Immature natural killer cell (primary cell): ENCODE measurements at places on chromosomes 7 and 10.

DNA sequence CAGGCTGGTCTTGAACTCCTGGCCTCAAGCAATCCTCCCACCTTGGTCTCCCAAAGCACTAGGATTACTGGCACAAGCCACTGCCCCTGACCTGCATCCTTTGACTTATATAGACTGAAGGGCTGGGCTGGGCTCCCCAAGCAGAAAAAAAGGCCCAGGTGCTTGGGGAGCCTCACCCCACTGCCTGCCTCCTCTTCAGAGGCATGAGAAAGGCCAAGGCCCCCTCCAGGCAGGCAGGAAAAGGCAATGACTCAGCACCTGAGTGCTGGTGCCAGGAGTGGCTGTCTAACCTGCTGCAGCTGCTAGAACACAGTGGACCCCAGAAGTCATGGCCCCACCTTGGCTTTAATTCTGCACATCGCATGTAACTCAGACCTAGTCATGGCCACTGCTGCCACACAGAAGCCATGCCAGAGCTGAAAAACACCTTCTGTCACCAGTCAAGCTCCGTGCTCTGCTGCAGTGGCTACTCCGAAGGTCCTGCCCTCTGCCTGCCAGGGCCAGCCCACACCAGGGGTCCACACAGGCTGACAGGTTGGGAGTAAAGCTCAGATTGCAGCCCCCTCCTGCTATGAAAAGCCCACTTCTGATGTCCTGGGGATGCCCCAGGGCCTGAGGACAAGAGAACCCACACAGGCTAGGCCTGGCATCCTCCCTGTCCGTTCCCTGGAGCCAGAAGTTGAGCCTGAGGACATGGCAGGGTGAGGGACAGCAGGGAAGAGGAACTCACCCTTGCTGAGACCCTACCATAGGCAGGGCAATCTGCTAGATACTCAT is 48.5 kb downstream of the GRID1 start:
- no peak for DNase-seq

GRCh38 chr10:110522365-110522988 is 24.8 kb downstream of the DUSP5 start:
- DNase-seq: no peak

GRCh38 chr7:30692438-30692837 is 10.2 kb upstream of the CRHR2 start:
- no peak for DNase-seq

GRCh38 chr10:66281327-66281726 is 644.5 kb upstream of the LRRTM3 start:
- DNase-seq: no peak

DNA sequence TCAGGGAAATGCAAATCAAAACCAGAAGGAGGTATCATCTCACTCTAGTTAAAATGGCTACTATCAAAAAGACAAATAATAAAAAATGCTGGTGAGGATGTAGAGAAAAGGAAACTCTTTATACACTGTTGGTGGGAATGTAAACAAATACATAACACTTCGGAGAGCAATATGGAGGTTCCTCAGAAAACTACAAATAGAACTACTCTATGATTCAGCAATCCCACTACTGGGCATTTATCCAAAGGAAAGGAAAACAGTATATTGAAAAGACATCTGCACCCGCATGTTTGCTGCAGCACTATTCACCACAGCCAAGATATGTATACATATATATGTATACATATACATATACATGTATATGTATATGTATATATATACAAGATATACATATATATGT is 94.2 kb downstream of the C10orf90 start:
- no peak for DNase-seq

DNA sequence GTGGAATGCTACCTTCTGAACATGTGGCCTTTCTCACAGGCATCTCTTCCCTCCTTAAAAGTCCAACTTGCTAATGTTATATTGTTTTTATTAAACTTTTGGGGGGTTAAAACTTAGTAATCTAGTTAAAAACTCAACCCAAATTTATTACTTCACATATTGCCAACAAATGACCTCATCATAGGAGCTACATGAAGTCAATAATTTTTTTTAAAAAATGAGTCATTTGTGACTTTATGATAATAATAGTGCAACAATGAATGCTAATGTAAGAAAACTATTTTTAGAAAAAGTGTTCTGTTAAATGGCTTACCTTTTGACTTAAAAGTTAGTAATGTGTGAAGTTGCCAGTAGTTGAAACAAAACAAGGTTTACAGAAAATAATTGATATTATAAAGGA is 325.9 kb upstream of the FZD1 start:
- DNase-seq: no peak

- DNase-seq: no peak
Measured at GRCh38 chr10:64044098-64044497, 522.9 kb downstream of the REEP3 start.

GRCh38 chr10:117627561-117627960 is 85.0 kb downstream of the EMX2 start:
- DNase-seq: no peak

DNA sequence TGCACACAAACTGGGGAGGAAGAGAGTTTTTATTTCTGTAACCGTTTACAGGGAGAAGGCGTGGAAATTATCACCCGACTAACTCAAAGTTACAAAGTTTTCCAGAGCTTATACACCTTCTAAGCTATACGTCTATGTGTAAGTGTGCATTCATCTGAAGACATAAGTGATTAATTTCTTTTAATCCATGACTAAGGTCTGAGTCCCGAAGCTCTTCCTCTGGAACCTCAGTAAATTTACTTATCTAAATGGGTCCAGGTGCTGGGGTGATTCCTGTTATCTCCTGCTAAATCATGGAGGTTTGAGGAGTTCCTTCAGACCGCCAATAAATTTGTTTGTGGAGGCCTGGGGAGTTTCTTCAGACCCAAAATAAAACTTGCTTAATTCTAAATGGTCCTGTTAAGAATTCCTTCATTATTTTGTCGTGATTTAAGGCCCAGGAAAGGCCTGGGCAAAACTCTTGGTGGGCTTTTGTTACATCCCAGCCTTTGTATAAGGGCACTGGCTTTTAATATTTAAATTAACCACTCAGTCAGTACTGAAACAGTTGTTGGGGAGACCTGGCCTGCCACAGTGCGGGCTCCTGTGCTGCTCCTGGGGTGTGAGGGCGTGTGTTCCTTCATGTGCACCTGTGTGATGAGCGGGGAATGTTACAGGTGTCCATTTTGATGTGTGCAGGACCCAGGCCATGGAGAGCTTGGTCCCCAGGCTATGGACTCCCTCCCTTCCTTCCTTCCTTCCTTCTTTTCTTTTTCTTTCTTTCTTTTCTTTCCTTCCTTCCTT is 5.8 kb upstream of the METTL27 start:
- DNase-seq: no peak

DNA sequence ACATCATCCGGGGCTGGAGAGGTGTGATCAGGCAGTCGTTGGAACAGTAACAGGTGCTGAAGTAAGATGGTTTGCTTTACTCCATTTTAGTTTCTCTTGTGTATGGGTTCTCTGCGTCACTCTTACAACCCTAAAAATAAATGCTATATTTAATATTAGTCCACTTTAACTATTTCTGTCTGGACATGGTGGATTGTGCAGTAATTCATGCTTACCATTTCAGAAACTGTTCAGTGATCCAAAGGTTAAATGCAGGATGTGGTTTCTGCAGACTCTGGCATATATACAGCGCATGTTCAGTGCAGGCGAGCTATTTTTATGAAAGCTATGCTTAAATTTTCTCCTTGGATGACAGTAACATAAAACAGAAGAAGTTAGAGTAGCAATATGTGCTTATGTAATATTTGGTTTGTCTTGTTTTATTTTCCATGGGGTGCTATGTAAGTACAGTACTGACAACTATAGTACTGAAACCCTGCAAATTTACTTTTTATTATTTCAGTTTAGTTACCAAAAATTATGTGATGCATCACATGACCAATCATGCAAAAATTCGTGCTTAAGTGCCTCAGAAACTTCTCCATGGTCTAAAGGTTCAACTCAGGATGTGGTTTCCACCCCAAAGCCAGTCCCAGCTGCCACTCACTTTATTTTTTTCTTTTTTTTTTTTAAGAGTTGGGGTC is 46.6 kb upstream of the GRID1 start:
- DNase-seq: no peak

- DNase-seq: no peak
Measured at GRCh38 chr7:91519241-91520158, 255.3 kb downstream of the FZD1 start.

GRCh38 chr10:36200577-36200976 is 558.5 kb upstream of the FZD8 start:
- DNase-seq: no peak

DNA sequence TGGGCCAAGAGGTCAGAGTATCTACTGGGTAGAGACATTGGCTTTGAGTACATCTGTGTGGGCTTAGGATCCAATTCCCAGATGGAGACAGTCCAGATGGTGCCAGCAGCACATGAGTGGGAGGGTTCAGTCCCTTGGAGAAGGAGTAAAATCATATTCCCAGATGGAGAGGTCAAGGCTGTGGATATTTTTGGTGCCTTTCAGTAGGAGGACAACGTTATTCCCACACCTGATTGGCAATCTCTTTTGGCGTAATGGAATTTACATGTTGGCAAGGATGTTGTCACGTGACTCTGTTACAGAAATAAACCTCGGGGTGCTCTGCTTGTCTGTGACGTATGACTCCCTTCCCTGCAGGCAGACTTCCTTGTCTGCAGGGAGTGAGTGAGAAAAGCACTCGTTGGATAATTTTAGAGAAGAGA is 27.6 kb downstream of the NPS start:
- DNase-seq: no peak

DNA sequence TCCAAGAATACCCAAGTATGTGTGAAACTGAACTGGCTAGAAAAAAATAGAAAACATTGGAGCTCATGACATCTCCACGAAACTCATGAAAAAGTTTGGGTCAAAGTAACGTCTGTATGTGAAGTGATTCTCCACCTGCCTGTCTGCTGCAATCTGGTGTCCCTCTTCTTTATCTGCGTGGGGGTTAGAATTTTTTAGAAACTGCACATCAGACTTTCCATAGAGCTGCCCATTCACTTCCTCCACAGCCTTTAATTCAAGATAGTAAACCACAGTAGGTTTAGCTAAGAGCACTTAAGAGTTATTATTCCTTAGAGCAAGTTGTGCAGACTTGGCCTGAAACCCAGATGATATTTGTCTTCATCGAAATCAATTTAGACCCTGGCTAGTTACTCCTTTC is 55.3 kb downstream of the SCIN start:
- no peak for DNase-seq

GRCh38 chr7:126843883-126844282 is 408.9 kb downstream of the GRM8 start:
- no peak for DNase-seq

DNA sequence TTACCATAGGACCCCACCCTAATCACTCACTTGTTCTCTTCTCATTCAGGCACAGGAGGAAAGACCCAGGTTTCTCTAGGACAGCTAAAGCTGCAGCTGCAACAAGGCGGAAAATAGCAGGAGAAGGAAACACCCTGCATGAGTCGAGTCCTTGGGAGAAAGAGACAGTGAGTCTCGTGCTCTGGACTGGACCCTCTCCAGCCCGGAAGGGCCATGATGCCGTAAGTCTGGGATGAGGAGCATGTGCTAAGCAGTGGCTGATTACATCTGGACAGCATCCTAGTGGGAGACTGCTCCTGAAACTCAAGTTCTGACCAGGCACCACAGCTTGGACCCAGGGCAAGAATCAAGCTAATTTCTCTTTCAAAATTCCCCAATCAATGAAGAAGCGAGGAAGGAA is 39.4 kb downstream of the FBXW4 start:
- no peak for DNase-seq

- DNase-seq: no peak
Measured at GRCh38 chr10:105041956-105042355, 400.9 kb downstream of the SORCS3 start.

GRCh38 chr7:143041346-143041745 is 10.8 kb upstream of the OR6V1 start:
- DNase-seq: no peak

DNA sequence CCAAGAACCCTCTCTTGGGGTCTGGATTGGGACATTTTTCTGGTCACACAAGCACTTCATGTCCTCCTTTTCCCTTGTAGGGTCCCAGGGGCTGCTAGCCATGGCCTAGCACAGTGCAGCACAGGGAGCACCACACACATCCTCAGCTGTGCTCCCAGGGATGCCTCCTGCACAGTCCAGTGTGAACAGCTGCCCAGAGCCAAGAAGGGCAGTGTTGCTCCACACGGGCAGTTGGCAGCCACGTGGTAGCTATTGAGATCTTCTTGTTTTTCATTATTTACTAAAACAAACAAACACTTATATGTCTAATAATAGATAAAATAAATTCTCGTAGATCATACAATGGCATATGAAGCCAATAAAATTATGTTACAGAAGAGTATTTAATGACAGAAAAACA is 13.9 kb upstream of the LANCL2 start:
- no peak for DNase-seq

DNA sequence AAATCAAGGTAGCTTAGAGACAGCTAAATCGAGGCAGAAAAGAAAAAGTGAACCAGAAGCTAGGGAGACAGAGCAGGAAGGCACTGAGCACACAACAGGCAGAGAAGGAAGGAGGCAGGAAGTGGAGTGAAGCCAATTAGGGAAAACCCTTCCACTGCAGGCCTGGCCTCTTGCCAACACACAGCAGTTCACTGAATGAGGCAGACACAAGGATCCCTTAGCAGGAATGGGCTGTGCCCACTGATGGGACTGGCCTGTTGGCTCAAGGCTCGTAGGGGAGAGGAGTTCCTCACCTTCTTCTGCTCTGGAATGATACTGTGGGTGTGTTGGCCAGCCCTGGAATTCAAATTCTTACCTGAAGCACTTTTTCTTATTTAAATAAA is 220.3 kb upstream of the STK17A start:
- no peak for DNase-seq

GRCh38 chr10:36555036-36555435 is 570.4 kb upstream of the ANKRD30A start:
- DNase-seq: no peak

DNA sequence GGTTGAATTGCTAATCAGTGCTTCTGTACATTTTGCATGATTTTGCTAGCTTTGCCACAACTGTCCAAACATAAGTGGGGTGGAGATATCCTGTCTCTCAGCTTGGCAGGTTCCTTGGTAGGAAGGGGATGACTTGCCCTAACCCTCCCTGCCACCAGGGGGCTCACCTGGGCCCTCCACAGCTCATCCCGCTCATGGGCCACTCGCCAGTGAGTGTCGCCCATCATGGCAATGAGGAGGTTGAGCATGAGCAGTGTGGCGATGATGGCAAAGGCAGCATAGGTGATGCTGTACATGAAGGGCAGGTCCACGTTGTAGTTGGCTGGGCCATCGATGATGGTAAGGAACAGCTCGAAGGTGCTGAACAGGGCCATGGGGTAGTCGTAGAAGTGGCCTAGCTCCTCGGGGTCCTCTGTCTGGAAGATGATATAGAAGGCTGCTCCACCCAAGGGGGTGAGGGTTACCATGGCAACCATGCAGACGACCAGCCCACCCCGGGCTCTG is 12.2 kb downstream of the TRPV6 start:
- no peak for DNase-seq
